ENCODE measurements at places on chromosomes 1 and 21. TPM values are rescaled to one million over a fixed set of nuclear protein-coding genes. Genes with fewer than 3 reads are reported as not detected.

DNA sequence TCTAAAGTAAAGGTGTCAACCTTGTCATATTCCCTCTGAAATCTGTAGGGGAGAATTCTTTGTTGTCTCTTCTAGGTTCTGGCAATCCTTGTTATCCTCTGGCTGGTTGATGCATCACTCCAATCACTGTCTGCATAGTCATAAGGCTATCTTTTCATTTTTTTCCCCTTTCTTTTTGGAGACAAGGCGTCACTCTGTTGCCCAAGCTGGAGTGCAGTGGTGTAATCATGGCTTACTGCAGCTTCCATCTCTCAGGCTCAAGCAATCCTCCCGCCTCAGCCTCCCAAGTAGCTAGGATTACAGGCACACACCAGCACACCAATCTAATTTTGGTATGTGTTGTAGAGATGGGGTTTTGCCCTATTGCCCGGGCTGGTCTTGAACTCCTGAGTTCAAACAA, 12.9 kb downstream of the DPYD start:
- no peak for DNase-seq

DNA sequence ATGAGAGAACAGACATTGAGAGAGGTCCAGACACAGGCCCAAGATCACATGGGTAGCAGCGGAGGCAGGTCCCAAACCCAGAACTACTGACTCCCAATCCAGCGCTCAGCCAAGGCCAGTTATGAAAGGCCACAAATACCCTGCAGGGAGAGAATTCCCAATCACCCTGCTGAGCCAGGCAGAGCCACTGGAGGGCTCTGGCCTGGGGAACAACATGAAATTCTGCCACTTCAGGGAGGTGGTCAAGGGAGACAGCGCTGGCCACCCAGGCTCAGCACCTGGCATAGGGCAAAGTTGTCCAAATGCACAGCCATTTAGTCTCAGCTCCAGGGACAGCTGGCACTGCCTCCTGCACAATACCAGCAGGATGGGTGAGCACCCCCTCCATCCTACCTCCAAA, 27.5 kb downstream of the SLC9A1 start:
- DNase-seq, result no peak

- no peak for DNase-seq
These were observed 77.7 kb upstream of the ADAM30 start for GRCh38 chr1:119974013-119974412.

- no peak for DNase-seq
These were observed 17.2 kb downstream of the LSS start for GRCh38 chr21:46211376-46211775.

DNA sequence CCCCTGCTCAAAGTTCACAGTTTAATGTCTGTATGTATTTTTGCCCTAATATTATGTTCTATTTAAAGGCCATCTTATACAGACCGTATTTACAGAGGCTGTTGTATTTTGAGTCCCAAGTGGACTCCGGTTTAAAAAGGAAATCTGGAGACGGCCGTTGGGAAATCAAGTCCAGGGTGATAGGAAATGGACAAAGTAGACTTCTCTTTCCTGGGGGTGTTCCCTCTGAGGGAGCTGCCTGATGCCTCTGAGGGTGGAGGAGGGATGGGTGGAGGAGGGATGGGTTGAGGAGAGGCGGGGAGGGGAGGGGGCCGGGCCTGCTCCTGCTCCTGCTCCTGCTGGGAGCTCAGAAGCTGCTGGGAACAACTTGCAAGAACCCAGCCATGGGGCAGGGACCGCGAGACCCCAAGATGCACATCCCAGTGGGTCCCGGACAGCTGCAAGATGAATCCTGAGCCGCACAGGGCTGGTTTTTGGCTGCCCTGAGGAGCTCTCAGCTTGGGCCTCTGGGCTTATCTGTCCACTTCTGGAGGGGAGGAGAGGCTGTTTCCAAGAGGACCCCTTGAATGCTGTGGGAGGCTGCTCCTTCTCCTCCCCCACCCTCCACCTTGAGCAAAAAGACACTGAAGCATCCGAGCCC, 12.0 kb upstream of the ACTL8 start:
- no peak for DNase-seq

UBL4B gene
- not detected for total RNA-seq

- no peak for DNase-seq
These were observed 1239.3 kb downstream of the MRPL39 start for GRCh38 chr21:24367936-24368335.

HOOK1 gene
- total RNA-seq, result 6.9 TPM

RPTN gene
- not detected for total RNA-seq

DNA sequence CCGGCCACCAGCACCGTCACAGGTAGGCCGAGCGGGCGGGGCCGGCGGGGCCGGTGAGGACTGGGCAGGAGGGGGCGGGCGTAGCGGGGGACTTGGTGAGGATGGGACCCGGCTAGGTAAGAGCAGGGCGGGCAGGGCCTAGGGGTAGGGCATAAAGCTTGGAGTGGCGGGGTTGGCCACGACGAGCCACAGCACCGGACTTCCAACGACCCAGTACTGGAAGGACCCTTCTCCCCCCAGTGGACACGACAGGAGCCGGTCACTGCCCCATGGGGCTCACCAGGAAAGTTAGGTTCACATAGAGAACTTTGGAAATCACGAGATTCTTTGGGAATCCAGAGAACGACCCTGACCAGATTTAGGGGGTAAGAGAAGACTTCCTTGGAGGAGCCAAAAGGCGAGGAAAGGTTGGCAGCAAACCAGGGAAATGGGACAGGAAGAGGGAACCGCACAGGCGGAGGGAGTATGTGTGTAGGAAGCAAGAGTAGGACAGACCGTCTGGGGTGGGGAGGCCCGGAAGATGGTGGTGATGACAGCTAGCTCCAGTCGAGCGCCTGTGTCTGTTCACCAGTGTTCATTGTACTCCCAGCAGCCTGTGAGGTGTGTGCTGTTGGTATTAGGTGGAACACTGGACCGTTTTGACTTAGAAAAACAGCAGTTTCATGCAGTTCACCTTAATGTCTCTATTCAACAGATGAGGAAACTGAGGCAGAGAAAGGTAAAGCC, 20.4 kb downstream of the ZNF362 start:
- no peak for DNase-seq

GRCh38 chr1:246058466-246058865, 448.6 kb downstream of the SMYD3 start:
- DNase-seq, result no peak

DNA sequence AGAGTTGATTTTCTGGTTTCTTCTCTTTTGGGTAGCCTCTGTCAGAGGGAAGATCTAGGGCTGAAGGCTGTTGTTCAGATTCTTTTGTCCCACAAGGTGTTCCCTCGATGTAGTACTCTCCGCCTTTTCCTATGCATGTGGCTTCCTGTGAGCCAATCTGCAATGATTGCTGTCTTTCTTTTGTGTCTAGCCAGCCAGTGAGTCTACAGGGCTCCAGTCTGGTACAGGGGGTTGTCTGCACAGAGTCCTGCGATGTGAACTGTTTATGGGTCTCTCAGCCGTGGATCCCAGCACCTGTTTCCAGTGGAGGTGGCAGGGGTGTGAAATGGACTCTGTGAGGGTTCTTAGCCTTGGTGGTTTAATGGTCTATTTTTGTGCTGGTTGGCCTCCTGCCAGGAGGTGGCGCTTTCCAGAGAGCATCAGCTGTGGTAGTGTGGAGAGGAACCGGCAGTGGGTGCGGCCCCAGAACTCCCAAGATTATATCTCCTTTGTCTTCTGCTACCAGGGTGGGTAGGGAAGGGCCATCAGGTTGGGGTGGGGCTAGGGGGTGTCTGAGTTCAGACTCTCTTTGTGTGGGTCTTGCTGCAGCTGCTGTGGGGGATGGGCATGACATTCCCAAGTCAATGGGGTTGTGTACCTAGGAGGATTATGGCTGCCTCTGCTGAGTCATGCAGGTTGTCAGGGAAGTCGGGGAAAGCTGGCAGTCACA, 81.3 kb upstream of the C21orf91 start:
- no peak for DNase-seq

DNA sequence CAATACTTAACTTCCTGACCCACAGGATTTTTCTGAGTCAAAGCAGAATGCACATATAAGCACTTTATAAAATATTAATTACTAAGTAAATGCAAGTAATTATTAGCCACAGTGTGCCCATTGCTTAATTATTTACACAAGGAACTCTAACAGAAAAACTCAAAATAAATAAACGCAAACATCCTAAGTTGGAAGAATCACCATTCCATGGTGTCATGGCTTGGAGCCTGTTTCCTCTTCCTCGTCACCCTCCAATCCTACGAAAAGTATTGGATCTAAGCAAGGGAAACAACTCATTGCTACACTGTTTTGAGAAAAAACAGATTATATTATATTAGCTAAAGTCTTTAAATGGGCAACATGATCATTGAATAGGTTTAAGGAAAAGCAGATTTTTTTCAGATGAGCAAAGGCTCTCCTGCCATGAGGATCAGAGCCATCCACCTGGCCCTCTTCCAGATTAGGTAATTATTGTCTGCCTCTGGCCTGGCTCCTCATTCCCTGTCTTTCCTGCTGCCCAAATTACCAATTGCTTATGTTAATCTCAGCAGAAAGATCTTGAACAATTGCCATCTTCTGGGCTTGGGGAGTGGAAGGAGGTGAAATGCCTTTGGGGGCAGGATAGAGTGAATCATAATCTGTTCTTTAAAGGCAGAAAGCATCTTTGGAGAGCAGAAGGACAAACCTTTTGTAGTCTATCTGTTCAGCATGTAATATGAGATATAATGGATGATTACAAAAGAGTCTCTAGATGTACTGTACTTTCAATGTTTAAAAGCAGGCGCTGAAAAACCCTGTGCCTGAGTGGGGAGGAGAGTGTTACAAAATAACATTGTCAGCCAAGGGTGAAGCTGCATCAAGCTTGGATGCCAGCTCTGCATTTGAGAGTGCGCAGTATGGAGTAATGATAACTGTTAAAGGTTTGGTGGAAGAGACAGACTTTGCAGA, 121.2 kb downstream of the DUSP10 start:
- DNase-seq, result no peak

DNA sequence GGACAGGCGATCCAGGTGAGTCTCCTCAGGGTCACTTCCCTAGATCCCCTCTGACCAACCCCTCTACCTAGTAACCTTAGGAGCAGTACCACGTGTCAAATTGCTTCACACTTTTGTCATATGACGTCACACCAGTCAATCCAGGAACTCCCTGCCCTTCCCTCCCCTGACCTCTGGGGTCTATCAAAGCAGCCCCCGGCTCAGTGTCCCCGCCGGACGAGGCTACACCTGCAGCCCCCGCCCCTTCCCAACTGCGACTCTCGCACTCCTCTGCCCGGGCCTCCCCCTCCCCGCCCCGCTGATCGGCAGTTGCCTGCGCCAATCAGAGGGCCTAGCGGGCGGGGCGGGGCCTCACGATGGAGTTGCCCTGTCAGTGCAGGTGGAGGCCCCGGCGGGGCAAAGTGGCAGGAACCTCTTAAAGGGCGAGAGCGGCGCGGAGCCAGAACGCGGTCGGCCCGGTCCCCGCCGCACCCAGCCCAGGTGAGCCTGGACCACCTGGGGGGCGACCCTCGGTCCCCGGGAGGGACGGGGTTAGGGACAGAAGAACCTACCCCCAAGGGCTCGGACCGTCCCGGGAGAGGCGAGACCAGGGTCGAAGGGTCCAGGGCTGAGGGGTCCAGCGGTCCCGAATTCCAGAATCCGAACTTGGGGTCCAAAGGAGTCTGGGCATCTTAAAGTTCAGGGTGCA, 27.5 kb upstream of the EPB41 start:
- DNase-seq, result peak; percentile 90

GRCh38 chr1:183636783-183637182, 1.2 kb upstream of the ARPC5 start:
- DNase-seq, result no peak

PLCH2 gene
- total RNA-seq, result 0.81 TPM

DNA sequence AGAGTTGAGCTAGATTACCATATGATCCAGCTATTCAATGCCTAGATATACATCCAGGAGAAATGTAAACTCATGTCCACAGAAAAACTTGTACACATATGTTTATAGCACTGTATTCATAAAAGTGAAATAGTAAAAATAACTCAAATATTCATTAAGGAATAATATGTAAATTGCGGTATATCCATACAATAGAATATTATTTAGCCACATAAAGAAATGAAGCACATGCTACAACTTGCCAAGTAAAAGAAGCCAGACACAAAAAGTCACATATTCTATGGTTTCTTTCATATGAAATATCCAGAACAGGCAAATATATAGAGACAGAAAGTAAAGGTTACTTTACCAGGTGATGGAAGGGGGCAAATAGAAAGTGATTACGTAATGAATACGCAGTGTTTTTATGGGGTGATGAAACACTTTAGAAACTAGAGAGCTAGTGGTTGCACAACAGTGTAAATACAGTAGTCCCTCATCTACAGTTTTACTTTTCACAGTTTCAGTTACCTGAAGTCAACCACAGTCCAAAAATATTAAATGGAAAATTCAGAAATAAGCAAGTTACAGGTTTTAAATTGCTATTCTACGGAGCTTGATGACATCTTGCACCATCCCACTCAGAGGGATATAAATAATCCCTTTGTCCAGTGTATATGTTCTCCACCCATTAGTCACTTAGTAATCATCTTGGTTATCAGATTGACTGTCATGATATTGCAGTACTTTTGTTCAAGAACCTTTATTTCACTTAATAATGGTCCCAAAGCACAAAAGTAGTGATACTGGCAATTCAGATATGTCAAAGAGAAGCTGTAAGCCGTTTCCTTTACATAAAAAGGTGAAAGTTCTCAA, 62.3 kb downstream of the ZNF644 start:
- no peak for DNase-seq

- no peak for DNase-seq
These were observed 95.6 kb downstream of the ZNF644 start for GRCh38 chr1:90925928-90926869.

GRCh38 chr1:227774051-227774731, 39.0 kb downstream of the SNAP47 start:
- DNase-seq, result no peak

GRCh38 chr1:166933633-166934032, 41.7 kb downstream of the ILDR2 start:
- no peak for DNase-seq

- DNase-seq, result peak; percentile 72
These were observed 10.8 kb downstream of the ADAMTSL4 start for GRCh38 chr1:150560011-150560438.

- peak; percentile 26 for DNase-seq
These were observed 51.0 kb downstream of the RPL5 start for GRCh38 chr1:92882819-92883218.

PRR9 gene
- not detected for total RNA-seq

HTR1D gene
- not detected for total RNA-seq

ANKRD65 gene
- total RNA-seq, result not detected

- no peak for DNase-seq
These were observed 3.0 kb downstream of the GPN2 start for GRCh38 chr1:26887125-26887524.

- no peak for DNase-seq
These were observed 67.2 kb downstream of the TTLL7 start for GRCh38 chr1:83931658-83932253.

- no peak for DNase-seq
These were observed 94.7 kb upstream of the C1orf21 start for GRCh38 chr1:184292101-184292500.

Data from activated T-cell treated with anti-CD3 and anti-CD28 coated beads, Interleukin-2, amount 50 U/mL, for 4 hours (primary cell).